Stimulated activated CD4-positive, alpha-beta T cell treated with anti-CD3 and anti-CD28 coated beads, Interleukin-15, amount 100 ng/mL, for 48 hours (primary cell): ENCODE measurements at places on chromosomes 6 and 20.

DNA sequence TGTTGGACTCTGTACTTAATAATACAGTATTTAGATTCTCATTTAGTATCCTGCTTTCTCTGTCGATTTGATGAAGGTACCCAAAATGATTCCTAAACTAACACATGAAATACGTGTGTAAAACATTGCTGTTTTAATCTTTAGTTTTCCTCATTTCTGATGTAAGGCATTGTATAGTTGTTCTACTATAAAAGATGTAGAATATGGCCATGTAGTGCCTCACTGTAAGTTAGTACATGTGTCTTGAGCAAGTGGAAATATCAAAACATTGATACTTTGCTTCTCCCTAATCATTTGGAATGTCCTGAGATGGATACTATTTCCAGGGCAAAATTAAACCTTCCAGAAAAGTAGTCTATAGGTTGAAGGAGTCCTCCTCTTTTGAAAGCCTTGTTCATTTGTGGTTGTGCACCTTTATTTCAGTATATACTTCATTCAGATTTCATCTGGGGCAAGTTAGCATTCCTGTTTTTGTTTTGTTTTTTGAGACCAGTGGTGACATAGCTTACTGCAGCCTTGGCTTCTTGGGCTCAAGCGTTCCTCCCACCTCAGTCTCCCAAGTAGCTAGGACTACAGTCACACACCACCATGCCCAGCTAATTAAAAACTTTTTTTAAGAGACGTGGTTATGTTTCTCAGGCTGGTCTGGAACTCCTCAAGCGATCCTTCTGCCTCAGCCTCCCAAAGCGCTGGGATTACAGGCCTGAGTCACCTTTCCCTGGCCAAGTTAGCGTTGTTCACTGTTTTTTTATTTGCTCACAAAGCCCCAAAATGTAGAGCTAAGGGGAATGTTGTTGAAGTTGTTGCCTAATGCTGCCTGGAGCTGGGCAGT, 11.6 kb downstream of the SRSF3 start:
- no peak for DNase-seq

DNA sequence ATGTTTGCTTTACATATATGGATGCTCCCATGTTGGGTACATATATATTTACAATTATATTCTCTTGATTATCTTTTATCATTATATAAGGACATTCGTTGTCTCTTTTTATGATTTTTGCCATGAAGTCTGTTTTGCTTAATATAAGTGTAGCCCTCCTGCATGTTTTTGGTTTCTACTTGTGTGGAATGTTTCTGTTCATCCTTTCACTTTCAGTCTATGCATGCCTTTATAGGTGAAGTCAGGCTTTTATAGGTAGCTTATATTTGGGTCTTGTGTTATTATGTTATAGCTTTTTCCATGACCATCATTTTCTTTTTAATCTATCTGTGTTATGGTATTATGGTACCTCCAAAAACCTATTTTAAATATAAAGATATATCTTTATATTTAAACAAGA, 612.5 kb upstream of the HS3ST5 start:
- no peak for DNase-seq

GRCh38 chr6:44307217-44307616, 5.9 kb downstream of the AARS2 start:
- DNase-seq, result no peak

GRCh38 chr20:17951323-17951722, 17.3 kb downstream of the SNX5 start:
- no peak for DNase-seq

DNA sequence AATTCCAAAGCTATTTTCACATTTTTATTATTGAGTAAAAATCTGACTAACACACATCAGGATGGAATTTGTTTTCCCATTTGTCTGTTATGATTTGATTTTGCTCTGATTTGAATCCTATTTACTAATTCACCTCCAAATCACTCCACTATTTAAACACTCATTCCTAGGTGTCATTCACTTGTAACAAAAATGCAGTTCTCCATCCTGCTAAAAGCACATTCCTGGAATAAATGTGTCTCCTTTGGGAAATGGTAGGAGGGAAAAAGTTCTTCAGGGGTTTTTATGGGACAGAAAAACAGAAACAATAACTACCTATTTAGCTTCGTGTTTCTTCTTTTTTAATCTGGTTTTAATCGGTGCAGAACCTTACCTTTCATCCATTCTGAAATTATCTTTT, 494.1 kb upstream of the CITED2 start:
- no peak for DNase-seq

DNA sequence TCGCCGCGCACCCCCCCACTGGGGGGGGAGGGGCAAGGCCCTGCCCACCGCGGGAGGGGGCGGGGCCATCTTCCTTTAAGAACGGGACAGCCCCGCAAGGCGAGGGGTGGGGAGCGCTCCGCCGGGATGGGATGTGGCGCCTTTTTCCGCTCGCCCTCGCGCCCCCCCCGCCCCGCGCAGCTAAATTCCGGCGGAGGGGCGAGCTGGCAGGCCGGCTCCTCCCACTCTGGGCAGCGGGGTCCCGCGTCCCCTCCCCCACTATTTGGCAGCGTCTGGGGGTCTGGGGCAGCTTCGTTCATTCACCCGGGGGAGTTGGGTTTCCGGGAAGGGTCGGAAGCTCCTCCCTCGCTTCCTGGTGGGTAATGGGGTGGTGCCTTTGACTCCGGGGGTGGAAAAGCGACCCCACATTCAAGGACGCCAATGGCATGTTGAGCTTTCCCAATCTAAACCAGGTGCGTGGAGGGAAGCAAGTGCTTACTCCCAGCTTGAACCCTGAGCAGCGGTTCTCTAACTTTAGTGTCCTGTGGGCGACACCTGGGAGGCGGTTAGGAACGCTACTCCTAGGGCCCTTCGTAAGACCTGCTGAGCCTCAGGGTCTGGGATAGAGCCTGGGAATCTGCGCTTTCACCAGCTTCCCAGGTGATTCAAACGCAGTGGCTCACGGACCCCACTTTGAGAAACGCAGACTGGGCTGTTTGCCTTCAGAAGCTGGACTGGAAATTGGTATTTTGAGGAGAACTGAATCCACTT, 927 bp downstream of the ASXL1 start:
- peak; percentile 71 for DNase-seq

GRCh38 chr6:31355583-31355948, 1.4 kb downstream of the HLA-B start:
- DNase-seq, result no peak

DNA sequence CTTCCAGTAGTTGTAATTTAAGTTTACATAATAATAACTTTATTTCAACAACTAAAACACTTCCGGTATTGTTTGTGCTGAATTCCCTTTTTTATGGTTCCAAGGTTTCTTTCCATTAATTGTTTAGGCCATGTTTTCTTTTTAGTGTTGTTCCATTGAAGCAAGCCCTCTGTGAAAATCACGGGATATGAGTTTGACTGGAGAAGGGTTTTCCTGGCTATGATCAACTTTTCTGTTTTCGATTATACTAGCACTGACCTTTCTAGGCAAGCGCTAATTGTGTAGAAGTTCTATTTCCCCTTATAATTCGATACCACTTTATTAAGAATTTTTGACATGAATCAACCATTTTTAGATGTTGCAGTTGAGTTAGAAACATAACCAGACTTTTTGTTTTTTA, 2.4 kb downstream of the LAMA2 start:
- DNase-seq, result no peak

- DNase-seq, result no peak
Observed at GRCh38 chr20:34543463-34544056, 15.0 kb upstream of the MAP1LC3A start.

DNA sequence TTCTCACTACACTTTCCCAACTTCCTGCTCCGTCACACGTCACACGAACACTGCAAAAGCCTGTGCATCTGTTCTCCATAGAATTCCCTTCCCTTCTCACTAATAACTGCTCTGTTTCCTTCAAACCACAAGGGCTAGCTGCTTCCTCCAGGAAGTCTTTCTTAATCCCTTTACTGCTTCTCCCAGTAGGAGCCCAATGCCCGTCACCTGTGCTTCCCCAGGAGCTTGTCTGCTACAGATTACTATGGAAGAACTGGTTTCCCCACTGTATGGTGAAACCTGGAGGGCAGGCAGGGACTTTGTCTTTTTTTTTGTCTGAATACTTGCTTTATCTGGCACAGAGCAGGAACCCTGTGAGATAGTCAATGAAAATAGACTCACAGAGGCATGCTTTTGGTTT, 444.7 kb upstream of the MAP3K7 start:
- DNase-seq, result no peak

DNA sequence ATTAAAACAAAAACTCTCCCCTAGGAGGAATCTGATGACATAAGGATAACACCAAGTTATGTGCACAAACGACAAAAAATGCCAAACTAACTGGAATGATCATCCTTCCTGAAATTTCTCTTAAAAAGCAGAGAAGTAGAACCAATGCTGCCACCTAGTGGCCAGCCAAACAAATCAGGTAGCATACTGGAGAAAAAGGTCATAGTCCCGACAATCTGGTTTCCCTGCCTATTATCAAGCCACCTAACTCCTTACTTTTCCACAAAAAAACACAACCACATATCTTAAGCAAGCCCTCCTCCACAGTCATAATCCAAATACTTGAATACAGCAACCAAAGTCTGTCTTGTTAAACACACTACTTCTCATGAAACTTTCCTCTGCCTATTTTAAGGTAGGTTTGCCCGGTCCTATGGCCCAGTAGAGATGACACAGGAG, 5.3 kb downstream of the OARD1 start:
- peak; percentile 10 for DNase-seq

DNA sequence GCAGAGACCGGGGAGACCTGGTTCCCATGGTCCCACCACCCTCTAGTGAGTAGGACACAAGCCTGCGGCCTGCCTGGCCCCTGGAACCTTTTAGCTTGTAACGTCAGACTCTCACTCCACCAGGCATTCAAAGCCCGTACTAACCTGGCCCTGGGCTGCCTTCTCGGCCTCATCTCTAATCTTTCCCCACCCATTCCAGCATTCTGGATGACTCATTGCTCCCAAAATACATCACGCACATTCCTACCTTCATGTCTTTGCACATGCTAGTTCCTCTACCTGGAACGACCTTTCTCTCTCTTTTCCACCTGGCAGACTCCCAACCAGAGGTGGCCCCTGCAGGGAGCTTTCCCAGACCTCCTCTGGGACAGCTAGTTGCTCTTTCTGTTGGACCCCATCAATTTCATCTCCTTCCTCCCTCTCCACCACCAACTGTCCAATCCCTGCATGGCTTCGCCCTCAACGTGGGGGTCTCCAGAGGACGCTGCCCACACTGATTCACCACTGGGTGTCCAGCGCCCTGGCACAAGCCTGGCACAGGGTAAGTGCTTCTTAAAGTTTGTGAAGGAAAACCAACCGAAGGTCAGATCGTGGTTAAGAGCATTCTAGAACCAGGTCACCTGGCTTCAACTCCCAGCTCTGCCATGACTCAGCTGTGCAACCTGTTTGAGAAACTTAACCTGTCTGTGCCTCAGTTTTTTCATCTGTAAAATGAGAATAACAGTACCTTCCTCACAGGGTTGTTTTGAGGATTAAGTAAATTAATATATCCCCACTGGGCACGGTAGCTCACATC, 35.2 kb downstream of the JPH2 start:
- no peak for DNase-seq

DNA sequence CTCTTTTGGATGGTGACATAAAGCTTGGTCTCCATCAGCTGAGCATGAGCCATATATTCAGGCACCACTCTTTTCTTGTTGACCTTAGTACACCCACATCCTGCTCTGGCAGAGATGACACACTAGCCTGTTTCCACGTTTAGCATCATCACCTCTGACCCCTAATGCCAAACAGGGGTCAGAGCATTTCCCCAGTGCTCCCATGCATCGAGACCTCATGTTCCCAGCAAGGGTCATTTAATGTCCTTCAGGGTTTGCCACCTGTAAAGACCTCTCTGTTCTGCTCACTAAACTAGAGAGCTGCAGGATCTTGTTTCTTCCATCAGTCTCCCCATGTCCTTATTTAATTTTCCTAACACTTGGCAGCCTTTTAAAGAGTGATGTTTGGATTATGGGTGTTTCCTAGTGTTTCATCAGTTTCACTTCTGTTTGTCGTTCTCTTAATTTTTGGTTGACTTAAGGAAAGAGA, 97.5 kb downstream of the AIG1 start:
- DNase-seq, result no peak

DNA sequence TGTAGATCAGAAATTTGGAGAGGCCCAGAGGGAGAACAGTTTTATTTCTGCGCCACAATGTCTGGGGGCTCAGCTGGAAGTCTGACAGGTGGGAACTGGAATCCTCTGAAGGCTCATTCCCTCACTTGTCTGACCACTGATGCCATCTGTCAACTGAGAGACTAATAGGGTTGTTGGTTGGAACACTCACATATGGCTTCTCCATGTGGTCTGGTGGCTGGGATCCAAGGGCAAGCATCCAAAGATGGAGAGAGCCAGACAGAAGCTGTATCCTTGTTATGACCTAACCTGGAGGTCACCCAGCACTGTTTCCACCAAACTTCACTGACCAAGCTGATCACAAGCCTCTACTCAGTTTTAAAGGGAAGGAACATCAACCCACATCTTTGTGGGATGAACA, 117.9 kb upstream of the AKAP12 start:
- DNase-seq, result no peak

GRCh38 chr6:149259753-149260152, 57.8 kb upstream of the TAB2 start:
- DNase-seq, result no peak

DNA sequence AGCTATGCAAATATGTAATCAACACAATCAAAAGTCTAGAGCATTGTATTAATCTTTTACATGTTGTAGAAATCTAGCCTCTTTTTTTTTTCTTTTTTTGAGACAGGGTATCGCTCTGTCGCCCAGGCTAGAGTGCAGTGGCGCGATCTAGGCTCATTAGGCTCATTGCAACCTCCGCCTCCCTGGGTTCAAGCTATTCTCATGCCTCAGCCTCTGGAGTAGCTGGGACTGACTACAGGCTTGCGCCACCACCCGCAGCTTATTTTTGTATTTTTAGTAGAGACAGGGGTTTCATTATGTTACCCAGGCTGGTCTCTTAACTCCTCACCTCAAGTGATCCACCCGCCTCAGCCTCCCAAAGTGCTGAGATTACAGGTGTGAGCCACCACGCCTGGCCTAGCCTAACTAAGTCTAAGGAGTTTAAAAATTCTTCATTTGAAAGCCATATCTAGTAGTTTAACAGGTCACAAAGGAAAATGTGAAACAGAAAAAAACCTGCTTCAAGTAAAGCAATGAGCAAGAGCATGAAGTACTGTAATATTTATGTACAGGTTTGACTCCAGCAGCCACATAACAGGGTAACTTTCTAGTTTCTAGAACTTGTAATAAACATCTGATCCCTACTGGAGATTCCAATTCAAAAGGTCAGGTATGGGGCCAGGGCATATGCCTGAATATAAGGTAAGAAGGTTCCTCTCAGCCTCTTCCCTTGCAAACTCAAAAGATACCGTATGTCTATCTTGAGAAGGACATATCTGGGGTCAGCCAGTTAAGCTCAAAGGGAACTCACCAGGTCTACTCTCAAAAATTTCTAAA, 4.4 kb downstream of the CPNE1 start:
- peak; percentile 37 for DNase-seq

GRCh38 chr6:155041741-155042279, 46.7 kb downstream of the TIAM2 start:
- DNase-seq, result no peak

DNA sequence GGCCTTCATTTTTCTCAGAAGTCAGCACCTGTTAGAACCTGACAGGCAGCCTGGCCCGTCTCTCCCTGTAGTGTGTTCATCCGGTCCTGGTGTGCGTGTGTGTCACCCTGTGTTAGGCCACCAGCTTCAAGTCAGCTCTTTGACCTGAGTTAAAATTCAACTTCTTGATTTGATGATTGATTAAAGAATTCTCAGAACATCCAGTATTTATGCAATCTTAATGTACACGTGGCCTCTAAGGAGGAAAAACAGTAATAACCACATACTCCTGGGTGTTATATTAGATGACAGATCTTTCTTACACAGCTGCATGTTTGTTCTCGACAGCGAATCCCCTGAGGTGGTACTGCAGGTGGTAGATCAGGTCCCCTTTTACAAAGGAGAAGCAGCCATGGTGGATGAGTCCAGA, 19.1 kb upstream of the TMEM217 start:
- DNase-seq, result no peak
